ENCODE measurements at places on chromosomes 4 and X.

GRCh38 chr4:95191537-95191936, 357.2 kb downstream of the UNC5C start:
- no peak for DNase-seq

DNA sequence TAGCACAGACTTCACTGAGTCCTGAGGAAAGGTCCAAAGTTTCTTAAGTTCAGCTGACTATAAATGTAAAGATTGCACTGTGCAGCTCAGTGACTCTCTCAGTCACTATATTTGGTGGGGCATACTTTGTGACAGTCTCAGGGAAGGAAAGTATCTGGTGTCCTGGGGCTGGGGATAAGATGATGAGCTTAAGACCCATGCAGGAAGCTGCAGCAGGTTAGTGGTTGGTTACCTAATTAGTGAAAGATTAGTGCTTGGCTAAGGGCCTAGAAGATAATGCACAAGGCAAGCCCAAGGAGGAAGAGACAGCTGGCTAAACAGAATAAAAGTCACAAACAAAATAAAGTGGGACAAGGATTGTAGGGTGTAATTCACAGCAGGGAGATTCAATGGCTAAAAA, 25.4 kb upstream of the SLITRK4 start:
- DNase-seq: no peak

DNA sequence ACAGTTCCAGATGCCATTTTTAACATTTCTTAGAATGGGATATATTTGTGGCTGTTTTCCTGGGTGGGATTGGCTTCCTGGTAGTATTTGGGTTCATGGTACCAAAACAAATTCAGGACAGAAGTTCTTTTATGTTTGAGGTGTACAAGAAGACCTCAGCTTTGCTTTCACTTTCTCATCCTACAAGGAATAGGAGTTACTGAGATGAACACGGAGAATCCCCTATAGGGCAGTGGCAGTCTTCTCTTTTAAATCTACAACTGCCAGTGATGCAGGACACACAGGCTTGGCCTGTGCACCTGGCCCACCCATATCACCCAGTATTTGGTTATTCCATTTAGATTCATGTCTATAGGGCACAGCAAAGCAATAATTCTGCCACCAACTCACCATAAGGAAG, 35.2 kb downstream of the SLC10A7 start:
- no peak for DNase-seq

GRCh38 chrX:50712777-50713176, 101.2 kb downstream of the SHROOM4 start:
- DNase-seq: no peak

- DNase-seq: no peak
Observed at GRCh38 chr4:67014592-67014991, 530.7 kb downstream of the CENPC start.

- DNase-seq: peak; percentile 16
Observed at GRCh38 chr4:111537871-111538270, 607.4 kb upstream of the FAM241A start.

GRCh38 chr4:135731682-135732081, 1530.1 kb upstream of the PABPC4L start:
- no peak for DNase-seq

DNA sequence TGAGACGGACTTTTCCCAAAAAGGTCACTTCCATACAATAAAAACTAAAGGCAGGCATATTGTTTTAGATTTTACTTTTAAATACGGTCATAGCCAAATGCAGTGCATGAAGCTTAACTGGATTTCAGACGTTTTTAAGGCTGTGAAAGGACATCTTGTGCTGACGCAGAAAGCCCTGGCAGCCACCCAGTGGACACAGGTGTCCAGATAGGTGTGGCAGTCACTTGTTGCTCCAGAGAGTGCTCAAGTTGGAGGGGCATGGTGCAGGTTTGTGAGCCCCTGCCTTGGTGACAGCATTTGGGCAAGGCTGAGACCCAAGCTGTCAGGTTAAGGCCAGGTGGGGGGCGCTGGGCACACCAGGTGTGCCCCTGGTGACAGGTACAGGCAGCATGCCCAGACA, 135.8 kb upstream of the TBL1X start:
- no peak for DNase-seq

- DNase-seq: no peak
Observed at GRCh38 chrX:20718592-20719380, 452.1 kb upstream of the RPS6KA3 start.

All from adipocyte (in vitro differentiated cells).